ENCODE measurements at places on chromosomes 7 and 10. TPM values are rescaled to one million over a fixed set of nuclear protein-coding genes. Genes with fewer than 3 reads are reported as not detected.

ITGB8 gene
- total RNA-seq, result not detected

C10orf90 gene
- total RNA-seq, result not detected

TMEM236 gene
- total RNA-seq, result 0.16 TPM

ABCB1 gene
- 8.8 TPM for total RNA-seq

PWWP2B gene
- 6.6 TPM for total RNA-seq

CHN2 gene
- 1.8 TPM for total RNA-seq

C7orf57 gene
- 0.83 TPM for total RNA-seq

SCD gene
- total RNA-seq, result 271 TPM

PAPSS2 gene
- 0.14 TPM for total RNA-seq
